Stimulated activated CD8-positive, alpha-beta memory T cell treated with anti-CD3 and anti-CD28 coated beads, Interleukin-7, amount 100 ng/mL, for 48 hours (primary cell): ENCODE measurements at places on chromosomes 3 and 15.
A peak's percentile ranks its signal among the peaks of the same experiment; 100 is the strongest.

DNA sequence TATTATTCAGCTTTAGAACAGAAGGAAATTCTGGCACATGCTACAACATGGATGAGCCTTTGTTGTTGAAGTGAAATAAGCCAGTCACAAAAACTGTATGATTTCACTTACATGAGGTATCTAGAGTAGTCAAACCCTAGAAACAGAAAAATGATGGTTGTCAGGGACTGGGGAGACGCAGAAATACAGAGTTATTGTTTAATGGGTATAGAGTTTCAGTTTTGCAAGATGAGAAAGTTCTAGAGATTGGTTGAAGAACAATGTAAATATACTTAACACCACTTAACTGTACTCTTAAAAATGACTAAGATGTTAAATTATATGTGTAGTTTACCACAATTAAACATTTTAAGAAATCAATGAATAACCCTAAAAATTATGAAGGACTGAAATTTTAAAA, 15.8 kb downstream of the SPTSSB start:
- DNase-seq: no peak

- no peak for DNase-seq
Observed at GRCh38 chr15:96896766-96897165, 566.3 kb downstream of the NR2F2 start.

DNA sequence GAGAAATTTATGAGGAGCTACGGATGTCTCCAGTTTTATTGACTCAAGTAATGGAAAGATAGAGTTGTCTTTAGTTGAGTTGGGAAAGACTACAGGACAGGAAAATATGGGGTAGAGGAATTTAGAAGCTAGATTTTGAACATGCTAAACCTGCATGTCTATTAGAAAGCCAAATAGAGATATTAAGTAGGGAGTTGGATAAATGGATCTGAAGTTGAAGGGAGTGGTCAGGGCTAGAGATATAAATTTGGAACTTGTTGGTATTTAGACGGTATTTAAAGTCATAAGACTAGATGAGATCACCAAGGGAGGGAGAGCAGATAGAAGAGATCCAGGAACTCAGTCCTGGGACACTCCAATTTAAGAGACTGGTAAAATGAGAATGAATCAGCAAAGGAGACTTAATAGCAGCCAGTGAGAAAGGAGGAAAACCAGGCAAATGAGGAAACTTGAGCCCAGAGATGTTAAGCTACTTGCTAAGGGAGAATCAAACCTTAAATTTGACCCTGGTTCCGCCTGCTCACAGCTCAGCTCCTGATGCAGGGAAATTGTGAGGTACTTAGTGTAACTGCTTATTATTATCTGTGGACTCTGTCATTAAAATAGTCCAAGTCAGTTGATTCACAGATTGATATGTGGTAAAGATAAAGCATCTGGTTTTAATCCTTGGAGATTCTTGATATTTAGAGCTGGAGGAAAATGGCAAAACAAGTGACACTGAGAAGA, 35.8 kb downstream of the ABI3BP start:
- no peak for DNase-seq

GRCh38 chr15:83105440-83105839, 2.0 kb upstream of the TM6SF1 start:
- no peak for DNase-seq

- peak; percentile 78 for DNase-seq
Observed at GRCh38 chr3:56800130-56800831, 1.5 kb downstream of the ARHGEF3 start.

- DNase-seq: no peak
Observed at GRCh38 chr15:42499858-42500609, 4.6 kb downstream of the SNAP23 start.

GRCh38 chr3:141049681-141050080, 1.5 kb upstream of the SPSB4 start:
- DNase-seq: no peak

GRCh38 chr3:30476368-30477084, 129.9 kb upstream of the TGFBR2 start:
- DNase-seq: no peak

DNA sequence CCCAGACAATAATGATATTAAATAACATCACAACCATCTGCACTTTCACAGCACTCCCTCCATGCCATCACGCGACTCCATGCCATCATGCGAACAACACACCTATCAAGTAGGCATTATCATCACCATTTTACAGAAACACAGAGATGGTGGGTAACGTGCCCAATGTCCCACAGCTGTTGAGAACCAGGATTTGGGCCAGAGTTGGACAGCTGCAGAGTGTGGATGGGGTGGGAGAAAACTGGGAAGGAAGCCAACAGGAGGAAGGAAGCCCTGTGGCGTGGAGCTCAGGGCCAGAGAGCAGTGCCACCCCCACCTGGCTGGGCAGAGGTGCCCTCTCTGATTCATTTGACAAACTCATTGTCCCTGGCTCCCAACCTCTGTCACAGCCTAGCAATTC, 29.0 kb downstream of the RBPMS2 start:
- DNase-seq: no peak

DNA sequence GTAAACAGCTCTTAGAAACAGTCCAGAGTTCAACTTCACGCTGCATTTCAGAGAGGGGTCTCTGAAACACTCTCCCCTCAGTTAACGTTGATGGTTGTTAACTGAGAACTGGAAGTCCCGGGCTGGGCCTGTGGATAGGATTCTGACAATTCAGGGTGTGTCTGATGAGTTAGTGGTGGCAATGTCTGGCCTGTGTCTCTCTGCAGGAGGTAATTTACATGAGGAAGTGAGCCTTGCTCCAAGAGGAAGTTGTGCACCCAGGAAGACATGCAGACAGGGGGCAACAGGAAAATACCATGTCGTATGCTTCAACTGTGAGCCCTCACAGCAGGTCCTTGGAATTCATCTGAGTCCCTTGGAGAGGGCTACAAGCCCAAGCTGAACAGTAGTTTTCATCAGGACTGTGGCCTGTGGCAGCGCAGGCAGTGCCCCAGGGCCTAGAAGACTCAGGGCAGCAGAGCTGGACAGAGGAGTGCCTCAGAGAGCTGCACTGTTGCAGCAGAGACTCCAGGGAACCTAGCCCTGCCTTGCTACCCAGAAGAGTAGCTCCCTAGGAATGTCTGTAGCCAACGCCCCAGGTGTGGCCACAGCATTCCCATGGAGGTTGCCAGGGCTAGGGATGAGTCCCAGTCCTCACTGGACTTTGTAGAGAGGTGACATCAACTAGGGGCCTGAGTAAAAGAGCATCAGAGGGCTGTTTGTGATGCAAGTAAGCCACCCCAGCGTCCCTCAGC, 104.6 kb upstream of the SELENOK start:
- DNase-seq: no peak

DNA sequence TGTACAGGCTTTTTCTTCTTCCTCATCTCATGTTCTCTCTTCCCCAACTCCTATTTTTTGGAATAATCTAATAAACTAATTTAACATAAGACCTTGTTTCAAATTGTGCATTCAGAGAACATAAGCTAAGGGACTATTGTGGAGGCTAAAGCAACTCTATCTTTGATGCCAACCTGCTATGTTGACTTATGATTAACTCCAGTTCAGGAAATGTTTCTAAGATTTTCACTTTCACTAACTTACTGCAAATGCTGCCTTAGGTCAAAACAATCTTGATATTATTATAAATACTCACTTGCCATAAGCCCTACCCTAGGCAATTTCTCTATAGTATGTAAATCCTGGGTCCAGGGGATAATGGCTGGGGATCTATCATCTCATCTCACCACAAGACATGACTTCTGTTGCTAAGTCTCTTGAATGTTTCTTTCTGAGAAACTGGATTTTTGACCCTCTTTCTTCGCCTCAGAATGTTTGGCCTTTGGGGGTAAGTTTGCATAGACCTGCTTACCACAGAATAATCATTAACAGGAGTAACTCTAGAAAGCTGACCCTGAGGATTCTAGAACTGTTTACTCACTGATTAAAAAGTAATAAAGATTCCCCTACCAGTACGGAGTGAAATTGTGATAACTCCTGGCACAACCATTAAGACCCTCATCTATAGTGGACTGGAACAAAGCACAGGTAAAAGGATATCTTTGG, 768.1 kb downstream of the GBE1 start:
- DNase-seq: no peak

DNA sequence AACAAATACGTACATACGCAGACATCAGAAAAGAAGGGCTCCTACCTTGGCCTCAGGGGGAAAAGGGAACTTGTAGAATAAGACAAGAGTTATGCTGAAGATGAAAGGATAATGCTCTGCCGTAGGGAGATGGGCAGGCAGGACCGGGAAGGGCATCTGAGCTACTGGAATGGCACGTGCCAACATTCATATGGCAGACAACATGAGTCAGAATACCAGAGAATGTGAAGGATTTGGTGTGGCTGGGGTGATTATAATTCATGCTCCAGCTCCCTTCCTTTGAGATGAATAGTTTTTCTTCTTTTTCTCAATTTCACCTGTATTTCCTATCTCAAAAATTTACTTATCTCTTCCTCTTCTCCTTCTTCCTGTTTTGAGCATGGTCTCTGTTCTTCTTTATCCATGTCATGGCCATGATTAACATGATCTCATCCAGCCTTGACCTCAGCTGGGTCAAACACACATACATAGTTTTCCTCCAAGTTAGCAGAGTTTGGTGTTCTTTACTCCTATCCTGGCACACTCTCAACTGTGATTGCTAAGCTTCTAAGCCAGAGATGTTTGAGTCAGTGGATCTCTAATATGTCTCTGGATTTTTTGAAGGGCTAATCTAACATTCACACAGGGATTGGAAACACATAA, 507.0 kb downstream of the FOXP1 start:
- DNase-seq: no peak

GRCh38 chr15:33029109-33029652, 165.3 kb downstream of the FMN1 start:
- DNase-seq: no peak

DNA sequence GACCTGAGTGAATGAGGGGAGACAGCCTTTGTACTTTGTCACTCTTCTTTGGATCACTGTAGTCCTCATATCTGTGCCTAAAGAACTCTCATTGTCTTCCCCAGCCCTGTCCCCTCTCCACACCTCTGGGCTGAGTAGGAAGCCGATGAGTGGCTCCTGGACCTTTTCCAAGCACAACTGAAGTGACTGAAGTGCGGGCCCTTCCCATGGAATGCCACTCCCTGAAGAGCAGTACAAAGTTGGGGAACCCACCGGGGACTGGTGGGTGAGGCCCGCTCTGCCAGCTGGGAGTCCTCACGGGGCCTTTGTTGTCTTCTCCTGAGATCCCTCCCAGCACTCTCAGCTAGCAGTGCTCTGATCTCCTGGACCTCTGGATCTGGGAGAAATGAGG, 90.1 kb downstream of the AAGAB start:
- DNase-seq: no peak

- no peak for DNase-seq
Observed at GRCh38 chr3:81152156-81152555, 609.3 kb downstream of the GBE1 start.

DNA sequence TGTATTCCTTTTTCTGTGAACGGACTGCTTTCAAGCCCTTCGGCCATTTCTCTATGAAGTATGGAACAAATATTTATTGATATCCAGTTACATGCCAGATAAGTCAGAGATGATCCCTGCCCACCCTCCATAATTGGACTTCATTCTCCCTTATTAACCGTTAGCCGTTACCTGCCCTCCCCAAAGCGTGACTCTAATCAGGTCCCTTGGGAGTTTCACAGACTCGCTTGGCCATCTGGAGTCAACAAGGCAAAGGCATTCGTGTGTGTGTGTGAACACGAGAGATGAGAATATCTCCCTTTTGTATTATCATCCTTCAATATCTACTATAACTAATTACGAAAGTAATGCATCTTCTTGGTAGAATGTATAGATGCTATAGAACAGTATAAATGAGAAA, 314.5 kb downstream of the TLE3 start:
- no peak for DNase-seq

DNA sequence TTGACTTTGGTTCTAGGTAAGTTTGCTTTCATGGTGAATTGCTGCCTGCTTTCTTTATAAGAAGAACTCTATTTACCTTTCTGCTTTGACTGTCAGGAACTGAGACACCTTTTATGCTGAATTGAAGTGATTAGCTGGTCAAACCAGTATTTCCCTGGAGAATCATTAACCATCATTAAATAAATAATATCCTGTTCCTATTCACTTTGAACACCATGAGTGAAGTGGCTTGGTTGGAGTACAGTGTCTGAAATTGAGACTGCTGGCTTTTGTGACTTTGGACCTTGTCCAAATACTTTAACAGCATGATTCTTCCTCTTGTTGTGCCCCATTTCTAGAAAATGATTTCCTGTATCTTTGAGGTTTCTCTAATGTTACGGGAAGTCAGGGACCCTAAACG, 5.6 kb upstream of the TMEM62 start:
- no peak for DNase-seq

GRCh38 chr3:146343551-146343950, 92.6 kb upstream of the PLSCR4 start:
- no peak for DNase-seq

- no peak for DNase-seq
Observed at GRCh38 chr3:12948371-12948770, 107.0 kb upstream of the RPL32 start.

DNA sequence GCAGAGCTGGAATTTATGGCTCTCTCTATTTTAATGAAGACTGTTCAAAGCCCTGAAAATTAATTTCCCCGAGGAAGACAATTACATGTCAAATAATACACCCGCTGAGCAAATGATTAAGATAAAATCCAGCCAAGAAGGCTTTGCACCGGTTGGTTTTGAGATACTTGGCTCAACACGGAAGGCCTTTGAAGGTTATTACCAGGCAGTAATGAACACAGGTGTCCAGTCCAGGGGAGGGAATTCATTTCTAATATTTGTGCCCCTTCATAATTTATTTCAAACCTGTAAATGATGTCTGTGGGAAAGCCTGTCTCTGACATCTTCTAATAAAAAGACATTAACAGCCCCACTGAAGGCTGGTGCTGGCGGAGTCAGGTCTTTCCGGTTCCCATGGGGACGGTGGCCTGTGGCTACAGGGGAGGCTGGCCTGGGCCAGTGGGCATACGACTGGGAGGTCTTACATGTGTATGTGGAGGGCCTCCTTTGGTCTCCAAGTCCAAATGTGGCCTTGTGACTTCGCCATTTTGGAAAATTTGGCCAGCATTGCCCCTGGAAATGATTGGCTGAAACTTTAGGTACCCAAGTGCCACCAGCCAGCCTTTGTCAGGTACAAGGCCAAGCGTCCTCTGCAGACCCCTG, 49.9 kb upstream of the IQSEC1 start:
- no peak for DNase-seq

DNA sequence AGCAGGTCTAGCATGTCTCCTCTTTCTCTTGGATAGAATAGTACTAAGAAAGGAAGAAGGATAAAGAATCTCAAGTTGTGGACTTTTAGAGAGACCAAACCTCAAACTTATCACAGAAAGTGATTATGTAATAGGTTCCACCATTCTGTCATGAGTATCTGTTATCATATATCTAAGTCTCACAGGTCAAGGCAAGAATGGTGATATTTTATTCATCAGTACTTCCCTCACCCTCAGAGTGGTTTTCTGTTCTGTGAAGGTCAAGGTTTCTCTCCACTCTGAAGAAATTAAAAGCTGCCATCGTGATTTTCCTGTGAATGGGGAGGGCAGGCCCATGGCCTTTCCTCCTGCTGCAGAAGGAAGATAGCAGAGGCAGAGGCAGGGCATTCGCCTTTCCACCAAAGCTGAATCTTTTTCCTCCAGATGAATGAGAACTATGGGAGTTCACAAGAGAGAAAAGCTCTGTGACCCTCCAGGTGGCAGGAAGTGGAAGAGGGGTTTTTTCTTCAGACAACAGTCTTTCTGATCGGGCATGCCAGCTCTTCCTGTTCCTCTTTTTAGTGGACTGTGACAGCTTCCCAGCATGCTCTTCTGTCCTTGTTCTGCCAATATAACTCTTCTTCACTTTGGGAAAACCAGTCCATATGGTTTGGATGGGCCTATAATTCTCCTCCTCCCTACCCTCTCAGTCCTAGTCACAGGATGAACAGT, 37.1 kb upstream of the CCK start:
- no peak for DNase-seq

GRCh38 chr3:133408961-133409360, 9.1 kb downstream of the BFSP2 start:
- no peak for DNase-seq
